Kidney epithelial cell (primary cell): ENCODE measurements at places on chromosomes 16 and 17.

- no peak for DNase-seq
These were observed 22.2 kb downstream of the SRCAP start for GRCh38 chr16:30721167-30721566.

DNA sequence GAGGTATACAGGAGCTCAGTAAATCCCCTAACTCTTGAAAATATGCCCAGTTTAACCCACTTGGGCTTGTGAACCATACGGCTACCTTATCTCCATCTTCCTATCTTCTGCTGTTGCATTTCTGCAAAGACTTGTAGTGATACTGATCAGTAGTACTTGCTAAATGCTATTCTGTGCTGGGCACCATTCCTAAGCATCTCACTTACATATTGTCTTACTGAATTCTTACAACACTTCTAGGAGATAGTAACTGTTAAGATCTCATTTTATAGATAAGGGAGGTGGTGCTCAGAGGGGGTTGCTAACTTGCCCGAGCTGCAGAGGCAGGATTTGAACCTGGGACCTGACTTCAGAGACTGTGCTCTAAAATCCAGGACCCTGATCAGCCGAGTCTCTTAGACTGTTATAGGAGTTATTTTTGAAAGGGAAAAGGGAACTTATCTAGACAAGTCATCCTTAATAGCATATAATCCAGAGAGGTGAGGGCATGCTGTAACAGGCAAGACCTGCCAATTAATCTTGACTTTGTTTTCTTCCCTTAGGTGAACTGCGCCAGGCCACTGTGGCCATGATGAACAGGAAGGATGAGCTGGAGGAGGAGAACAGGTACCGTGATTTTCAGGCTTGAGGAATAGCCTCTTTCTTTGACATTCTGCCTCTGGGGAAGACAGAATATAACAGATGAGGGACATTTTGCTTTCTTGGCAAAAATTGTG, 149.7 kb downstream of the SNX29 start:
- no peak for DNase-seq

DNA sequence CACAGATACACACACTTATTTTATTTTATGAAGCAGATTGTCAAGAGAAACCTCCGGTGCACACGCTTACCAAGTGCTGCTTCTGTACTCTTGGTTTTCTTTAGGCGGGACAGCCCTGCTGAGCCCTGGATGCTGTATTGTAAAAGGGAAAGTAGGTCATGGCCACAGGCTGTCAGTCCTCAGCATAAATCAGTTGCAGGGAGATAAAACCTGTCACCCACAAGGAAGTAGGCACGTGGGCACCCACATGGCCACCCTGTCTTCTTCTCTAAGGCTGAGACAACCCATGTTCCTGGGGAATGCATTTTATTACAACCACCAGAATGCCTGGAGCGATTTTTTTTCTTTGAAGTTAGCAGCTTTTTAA, 59.3 kb downstream of the ASIC2 start:
- DNase-seq: no peak

- no peak for DNase-seq
These were observed 23.7 kb downstream of the NUDT7 start for GRCh38 chr16:77745972-77746371.

DNA sequence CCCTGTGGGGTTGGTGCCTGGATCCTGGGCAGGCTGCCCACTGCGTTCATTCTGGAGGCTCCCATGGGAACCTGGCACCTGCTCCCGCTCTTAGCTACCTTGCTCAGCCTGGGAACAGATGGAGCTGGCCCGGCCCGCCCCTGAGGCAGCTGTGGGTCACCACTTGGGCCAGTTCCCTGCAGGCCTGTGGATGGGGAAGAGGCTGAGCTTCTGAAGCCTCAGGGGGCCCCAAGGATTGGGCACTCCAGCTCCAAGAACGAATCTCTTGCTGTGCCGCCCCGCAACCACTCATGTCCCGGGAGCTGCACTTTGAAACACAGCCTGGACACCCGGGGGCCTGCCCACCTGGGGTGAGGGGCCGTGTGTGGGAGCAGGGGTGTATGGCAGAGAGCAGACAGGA, 37.7 kb downstream of the BAHCC1 start:
- DNase-seq: no peak

DNA sequence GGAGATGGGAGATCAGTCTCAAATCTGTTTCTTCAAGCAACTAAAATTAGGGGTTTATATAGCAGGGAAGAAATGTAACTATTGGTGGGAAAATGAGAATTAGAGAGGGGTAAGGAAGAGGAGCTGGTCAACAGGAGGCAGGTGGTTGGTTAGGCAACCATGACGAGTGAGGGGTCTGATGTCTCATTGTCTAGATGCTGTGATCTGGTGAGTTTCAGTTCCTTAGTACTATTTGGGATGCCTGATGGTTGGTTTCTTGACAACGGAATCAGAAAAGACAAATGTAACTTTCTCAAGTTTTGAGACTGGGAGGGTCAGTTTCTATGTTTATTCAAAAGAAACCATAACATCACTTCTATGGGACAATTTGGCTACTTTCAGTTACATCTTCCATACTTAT, 415.3 kb upstream of the C16orf82 start:
- DNase-seq: no peak

- DNase-seq: no peak
These were observed 26.1 kb downstream of the LRRC75A start for GRCh38 chr17:16465861-16466338.

GRCh38 chr16:77679901-77680300, 42.4 kb upstream of the NUDT7 start:
- DNase-seq: no peak

GRCh38 chr16:58001781-58002415, 691 bp downstream of the USB1 start:
- no peak for DNase-seq

DNA sequence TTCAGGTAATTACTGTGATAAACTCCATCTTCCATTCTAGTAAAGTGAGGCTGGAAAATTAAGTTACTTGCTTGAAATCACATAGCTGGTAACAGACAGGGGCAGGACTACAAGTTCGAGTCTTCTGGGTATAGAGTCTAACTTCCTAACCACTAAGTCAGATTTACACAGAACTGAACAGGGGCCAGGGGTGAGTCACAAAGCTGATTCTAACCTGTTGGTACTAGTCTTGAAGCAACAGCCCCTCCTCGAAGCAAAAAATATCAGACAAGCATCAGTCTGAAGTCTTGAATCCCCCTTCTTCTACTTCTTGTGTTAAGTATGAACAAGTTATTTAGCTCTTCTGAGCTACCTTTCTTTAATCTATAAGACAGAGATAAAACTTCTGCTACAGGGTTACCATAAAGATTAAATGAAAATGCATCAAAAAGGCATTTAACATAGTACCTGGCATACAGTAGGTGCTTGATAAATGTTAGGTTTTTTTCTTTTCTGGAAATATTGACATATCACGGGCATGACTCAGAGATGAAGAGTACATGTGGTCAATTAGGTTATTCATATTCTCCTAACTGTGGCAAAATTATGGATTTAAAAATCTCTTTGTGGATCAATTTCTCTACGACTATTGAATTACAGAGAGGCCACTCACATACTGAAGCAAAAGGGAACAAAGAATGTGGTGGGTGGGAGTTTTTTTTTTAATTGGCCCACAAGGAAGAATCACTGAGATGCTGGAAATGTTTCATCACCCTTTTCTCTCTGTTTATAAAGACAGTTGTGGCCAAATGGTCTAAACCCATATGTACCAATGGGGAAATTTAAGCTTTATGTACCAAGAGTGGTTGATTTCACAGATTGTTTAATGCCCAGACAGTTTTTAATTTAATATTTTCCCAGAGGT, 266.9 kb upstream of the DYNLRB2 start:
- no peak for DNase-seq

GRCh38 chr16:12850186-12850585, 46.5 kb upstream of the CPPED1 start:
- DNase-seq: no peak

- no peak for DNase-seq
These were observed 31.4 kb downstream of the ASGR1 start for GRCh38 chr17:7147772-7148171.

DNA sequence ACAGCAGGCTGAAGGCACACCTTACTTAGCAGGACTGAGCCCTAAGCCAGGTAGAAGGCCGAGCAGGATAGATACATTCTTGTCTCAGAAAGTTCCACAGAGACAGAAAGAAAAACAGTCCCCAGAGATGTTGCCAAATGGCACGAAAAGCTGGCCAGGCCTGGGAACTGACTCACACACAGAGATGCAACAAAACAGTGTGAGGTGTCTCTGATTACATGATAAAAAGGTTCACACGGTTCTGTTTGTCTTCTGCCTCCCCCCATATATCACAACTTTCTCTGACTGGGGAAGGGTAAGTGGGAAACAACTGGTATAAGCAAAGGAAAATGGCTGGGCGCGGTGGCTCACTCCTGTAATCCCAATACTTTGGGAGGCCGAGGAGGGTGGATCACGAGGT, 1.7 kb downstream of the WBP2 start:
- DNase-seq: no peak

GRCh38 chr17:17073030-17073564, 30.8 kb downstream of the MPRIP start:
- no peak for DNase-seq

DNA sequence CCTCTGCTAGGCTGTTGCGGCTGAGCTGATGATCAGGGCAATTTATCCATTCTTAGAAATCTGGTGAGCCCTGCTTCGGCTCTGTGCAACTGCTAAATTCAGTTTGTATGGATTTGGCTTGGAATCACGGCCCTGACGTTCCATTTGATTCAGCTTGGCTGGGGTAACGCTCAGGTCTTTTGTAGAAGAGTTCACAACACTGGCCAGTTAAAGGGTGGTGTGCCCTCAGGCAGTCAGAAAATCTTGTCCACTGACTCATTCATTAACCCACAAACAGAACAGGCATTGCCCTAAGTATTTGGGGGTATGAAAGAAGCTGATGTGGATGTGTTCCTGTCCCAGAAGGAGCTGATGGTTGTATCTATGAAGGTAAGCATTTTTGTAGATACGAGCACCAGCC, 53.9 kb downstream of the GNAO1 start:
- peak; percentile 38 for DNase-seq

DNA sequence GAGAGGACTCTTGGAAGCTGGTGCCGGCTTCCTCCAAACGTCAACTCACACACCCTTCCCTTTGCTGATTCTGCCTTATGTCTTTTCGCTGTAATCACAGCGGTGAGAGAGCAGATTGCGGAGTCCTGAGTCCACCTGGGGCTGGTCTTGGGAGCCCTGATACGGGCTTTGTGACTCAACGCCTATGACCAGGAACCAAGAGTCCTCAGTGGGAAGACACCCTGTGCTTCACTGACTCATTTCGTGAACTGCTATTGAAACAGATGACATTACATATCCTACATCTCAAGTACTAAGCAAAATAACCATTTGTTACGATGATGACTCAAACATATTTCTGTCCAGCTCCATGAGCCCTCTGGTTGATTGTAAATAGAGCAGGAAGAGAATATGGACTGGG, 90.7 kb upstream of the CREBBP start:
- no peak for DNase-seq

DNA sequence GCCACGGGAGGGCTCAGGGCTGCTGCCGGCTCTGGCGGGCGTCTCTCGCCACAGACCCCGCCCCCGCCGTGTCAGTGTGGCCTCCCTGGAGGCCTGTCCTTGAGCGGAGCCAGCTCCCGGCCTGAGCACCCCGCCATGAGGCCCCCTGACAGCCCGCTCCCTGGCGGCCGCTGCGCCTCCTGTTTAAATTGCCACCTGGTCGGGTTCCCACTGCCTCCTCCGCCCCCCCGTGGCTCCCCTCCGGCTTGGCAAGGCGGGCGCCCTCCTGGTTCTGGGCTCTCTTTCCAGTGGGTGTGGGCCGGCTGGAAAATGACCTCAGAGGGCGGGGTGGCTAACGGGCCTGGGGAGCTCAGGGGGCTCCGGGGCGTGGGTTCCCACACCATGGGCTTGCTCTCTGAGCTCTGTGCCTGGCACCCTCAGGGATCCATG, 42.1 kb upstream of the SSTR5 start:
- DNase-seq: no peak

DNA sequence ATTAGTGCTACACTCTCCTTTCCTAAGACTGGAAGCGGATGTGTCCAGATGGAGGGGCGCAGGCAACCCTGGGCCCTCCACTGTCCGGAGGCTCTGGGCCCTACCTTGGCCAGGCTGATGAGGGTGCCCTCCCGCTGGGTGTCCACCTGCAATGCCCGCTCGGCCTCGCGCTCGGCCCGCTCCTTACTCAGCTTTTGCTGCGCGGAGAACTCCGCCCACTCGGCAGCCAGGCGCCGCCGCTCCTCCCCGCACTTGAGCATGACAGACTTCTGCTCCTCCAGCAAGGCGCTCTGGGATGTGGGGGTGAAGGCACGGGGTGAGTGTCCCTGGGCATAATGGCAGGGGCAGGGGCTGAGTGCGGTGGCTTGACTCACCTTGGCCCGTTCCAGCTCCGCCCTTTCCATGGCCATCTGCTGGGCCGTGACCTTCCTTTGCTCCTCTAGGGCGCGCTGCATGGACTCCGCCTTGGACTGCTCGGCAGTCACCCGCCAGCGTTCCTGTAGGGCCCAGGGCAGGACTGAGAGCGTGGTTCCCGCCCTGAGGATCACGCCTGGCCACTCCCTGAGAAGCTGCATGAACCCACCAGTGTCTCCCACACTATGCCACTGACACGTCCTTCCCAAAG, 10.1 kb upstream of the MRPL38 start:
- no peak for DNase-seq

DNA sequence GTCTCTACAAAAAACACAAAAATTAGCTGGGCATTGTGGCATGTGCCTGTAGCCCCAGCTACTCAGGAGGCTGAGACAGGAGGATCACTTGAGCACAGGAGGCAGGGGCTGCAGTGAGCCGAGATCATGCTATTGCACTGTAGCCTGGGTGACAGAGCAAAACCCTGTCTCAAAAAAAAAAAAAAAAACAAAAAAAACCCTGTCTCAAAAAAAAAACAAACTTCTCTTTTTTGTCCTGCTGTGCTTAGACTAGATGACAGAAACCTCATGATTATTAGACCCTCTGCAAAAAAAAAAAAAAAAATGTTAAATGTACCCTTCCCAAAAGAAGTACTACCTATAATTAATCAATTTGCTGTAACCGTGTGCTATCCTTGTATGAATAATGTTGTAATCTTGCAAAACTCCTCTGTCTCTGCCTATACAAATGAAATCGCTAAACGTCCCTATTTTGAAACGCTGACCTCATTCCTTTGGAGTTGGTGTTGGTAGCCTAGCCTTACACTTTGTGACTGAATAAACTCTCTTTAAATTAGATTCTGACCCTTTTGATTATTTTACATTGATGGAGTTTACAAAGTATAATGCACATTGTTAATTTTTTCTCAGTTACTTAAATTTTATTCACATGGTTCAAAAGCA, 13.6 kb upstream of the DHRS7B start:
- no peak for DNase-seq

DNA sequence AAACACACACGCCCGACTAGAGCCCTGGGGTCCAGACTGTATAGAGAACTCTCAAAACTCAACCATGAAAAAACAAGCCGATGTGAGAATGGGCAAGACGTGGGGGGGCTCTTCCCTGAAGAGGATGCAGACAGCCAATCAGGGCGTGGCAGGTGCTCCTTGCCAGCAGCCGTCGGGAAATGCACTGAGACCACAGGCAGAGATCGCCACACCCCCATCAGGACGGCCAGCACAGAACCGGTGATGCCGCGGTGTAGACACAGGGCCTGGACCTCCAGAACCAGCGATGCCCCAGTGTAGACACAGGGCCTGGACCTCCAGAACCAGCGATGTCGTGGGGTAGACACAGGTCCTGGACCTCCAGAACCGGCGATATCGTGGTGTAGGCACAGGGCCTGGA, 169.2 kb downstream of the LAT start:
- no peak for DNase-seq
